ENCODE measurements at places on chromosomes 3 and 15.

GRCh38 chr3:41208507-41209220 is 9.4 kb downstream of the CTNNB1 start:
- no peak for DNase-seq

GRCh38 chr3:146542179-146542578 is 2.2 kb downstream of the PLSCR1 start:
- DNase-seq = no peak

GRCh38 chr15:48680841-48681240 is 35.3 kb upstream of the FBN1 start:
- DNase-seq = no peak

GRCh38 chr3:55546866-55547669 is 60.0 kb upstream of the WNT5A start:
- no peak for DNase-seq

- DNase-seq = no peak
These were observed 60.3 kb upstream of the PPP2R3A start for GRCh38 chr3:135905058-135905724.

- DNase-seq = no peak
These were observed 626.1 kb downstream of the MCTP2 start for GRCh38 chr15:94857466-94857865.

- peak; percentile 6 for DNase-seq
These were observed 64.0 kb downstream of the KAT2B start for GRCh38 chr3:20104167-20104661.

DNA sequence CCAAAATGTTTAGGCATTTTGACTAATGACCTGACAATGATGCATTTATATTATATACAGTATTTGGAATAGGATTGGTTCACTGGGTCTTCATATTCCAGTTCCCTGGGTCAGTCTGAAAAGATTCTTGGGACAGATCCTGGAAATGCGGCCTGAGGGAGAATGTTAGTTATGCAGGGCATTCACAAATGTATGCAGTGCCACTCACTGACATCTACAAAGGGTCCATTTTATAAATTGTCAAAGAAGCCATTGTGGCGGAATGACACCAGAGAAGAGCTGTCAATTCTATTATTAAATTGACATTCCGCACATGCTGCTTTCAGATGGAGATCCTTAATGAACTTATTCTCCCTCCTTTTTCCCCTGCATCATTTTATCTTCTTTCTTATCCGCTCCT is 176.6 kb downstream of the VGLL3 start:
- no peak for DNase-seq

GRCh38 chr15:56608140-56608778 is 125.0 kb downstream of the ZNF280D start:
- no peak for DNase-seq

- DNase-seq = no peak
These were observed 36.8 kb upstream of the RFTN1 start for GRCh38 chr3:16550305-16550675.
